ENCODE measurements at places on chromosomes 6 and 20.

DNA sequence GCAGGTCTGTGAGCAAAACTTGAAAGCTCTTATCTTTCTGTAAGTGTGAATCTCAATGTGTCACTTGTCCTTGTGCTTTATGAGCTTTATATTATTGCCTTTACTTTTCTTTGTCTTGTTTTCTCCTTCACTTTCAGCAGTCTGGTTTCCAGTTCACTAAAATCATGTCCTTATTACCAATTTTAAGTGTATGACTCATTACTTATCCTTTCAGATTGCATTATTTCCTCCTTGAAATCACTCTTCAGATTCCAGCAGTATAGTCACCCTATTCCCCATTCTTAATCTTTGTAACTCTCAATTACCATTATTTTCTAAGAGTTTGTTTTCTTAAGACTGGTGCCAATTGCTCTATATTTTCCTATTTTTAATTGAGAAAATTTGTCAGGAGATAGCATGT is 117.4 kb upstream of the GRIK2 start:
- DNase-seq, result no peak

DNA sequence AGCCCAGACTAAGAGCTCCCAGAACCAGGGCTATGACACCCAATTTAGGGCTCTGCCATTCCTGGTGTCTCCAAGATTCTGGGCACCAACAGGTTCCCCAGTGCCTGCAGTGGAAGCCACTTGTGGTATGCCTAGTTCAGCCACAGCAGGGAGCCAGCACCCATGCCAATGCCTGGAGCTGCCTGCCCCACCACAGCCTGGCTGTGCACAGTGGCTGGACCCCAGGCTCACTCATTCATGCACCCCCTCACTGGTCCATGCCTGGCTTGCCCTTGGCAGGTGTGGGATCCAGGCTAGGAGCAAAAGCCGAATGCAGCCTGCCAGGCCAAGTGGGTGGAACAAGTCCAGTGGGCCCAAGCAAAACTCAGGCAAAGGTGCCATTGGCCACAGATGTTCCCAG is 91.9 kb downstream of the MKKS start:
- no peak for DNase-seq

DNA sequence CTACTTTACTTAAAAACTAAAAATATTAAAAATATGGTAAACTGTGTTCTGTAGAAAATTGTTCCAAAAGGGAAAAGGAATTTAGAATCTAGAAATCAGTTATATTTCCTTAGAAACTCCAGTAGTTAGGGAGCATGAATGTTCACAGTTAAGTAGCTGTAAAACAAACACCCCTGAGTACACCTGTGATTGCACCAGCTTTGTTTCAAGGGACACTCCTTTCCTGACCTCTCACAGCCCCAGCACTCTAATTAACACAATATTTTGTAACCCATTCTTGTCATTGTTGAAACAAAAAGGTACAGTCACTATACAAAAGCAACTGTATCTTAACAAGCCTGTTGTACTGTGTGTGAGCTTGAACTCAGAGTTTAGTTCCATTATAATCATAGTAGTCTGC is 72.3 kb downstream of the NCOA7 start:
- DNase-seq, result no peak

DNA sequence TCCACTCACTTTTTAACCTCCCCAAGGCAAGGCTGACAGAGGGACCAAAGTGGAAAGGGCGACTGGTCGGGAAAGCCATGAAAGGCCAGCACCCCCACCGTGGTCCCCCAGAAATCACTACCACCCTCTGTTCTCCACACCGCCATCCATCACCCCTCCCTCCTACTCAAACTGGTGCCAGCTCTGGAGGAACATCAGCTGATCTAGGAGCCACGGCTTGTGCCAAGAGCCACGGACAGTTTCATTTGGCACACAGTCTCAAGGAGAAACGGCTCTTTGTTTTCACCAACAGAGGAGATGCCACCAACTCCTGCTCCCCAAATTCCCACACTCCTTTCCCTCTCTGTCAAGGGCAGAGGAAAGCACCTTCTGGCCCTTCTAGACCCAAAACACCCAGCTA is 26.0 kb downstream of the TBC1D7 start:
- DNase-seq, result no peak

- no peak for DNase-seq
These were observed 132.2 kb upstream of the INSM1 start for GRCh38 chr20:20235681-20236080.

GRCh38 chr20:46967646-46968045 is 73.0 kb downstream of the EYA2 start:
- no peak for DNase-seq

DNA sequence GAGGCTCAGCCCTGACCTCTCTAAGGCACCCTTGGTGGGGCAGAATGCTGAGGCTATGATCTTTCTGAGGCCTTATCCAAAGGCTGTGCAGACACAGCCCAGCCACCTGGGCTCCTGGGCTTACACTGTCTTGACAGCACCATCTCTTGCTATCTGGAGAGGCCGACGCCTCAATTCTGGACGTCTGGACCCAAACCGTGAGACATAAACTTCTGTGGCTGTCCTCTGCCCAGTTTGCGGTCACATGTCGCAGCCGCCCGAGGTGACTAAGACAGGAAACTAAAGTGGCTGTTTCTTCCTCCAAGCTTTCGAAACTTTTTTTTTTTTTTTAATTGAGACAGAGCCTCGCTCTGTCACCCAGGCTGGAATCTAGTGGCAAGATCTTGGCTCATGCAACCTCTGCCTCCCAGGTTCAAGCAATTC is 49.3 kb downstream of the PRR18 start:
- DNase-seq, result no peak

DNA sequence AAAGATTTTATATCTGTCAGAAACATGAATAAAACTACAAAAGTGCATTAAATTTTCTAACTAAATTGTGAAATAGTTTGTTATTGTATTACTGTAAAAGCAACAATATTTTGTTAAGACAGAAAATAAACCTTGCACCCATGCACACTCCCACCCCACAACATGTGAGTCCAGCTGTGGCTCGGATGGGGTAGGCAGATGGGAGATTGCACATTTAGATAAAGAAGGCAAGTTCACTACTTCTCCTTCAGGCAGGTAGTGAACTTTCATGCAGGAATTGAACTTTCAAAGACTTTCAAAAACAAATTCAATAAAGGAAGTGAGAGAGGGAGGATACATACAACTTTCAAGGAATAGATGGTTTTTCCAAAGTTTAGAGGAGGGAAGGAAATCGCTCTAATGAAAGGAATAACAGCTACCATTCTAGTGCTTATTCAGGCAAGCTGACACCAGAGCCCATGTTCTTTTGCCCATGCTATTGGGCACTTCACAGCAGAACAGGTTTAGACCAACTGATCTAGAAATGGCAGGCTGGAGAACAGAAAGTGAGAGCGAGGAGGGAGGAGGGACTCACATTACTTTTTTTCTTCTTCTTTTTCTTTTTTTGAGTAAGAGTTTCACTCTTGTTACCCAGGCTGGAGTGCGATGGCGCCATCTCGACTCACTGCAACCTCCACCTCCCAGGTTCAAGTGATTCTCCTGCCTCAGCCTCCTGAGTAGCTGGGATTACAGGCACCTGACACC is 28.5 kb downstream of the SF3B5 start:
- no peak for DNase-seq

Data from skeletal muscle cell (primary cell).